Prostate gland (tissue), 2 donors: ENCODE measurements at places on chromosomes 6 and 20. TPM values are rescaled to one million over a fixed set of nuclear protein-coding genes. Genes with fewer than 3 reads are reported as not detected.
A peak's percentile ranks its signal among the peaks of the same experiment; 100 is the strongest.

C20orf141 gene
- total RNA-seq, result not detected

C20orf204 gene
- total RNA-seq, result 3.1 TPM

GABRR2 gene
- 0.40 TPM for total RNA-seq

SOBP gene
- 23.3 TPM for total RNA-seq

DNA sequence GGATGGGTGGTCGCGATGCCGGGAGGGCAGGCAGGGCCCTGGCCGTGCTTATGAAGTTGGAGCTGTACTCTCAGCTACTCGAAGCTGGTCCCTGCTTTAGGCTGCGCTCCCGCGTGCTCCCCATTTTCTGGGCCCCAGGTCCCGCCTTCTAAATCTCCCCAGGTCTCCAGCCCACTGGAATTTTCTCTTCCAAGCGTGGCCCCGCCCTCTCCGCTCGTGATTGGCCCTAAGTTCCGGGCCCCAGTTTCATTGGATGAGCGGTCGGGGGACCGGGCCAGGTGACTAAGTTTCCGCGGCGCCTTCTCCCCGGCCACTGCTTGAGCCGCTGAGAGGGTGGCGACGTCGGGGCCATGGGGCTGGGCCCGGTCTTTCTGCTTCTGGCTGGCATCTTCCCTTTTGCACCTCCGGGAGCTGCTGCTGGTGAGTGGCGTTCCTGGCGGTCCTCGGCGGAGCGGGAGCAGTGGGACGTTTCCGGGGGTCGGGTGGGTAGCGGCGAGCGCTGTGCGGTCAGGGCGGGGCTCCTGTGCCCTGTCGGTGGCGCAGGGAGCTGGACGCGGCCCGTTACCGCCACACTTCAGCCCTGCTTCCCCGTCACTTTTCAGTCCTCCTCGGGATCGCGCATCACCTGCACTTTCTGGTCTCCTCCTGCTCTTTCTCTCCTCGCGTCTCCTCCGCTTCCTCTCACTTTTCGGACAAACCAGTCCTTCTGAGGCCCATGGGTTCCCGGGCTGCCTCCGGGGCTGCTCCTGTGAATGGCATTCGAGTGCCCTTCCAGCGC lies at the start of gene MICA:
Gene MICA, plus strand, starts transcription at position 313 of the 778 bp plus-strand sequence. Its CDS starts 38 bp downstream, at position 351.
- H3K4me1 ChIP-seq, result peaks cover 6% of the 10 kb centered on the region
- DNase-seq, result peak; percentile 94
- H3K27me3 ChIP-seq, result no peaks in the 10 kb centered on the region
- H3K36me3 ChIP-seq, result no peaks in the 10 kb centered on the region

- no peak for DNase-seq
- no peak overlapping the region for H3K4me3 ChIP-seq
- no peaks in the 10 kb centered on the region for H3K36me3 ChIP-seq
Observed at GRCh38 chr20:63814891-63815614, 16.0 kb downstream of the ZBTB46 start.

- H3K27ac ChIP-seq, result no peak overlapping the region
- no peaks in the 10 kb centered on the region for H3K27me3 ChIP-seq
- no peaks in the 10 kb centered on the region for H3K36me3 ChIP-seq
- no peak overlapping the region for H3K4me3 ChIP-seq
Observed at GRCh38 chr6:148430897-148431296, 88.3 kb downstream of the SASH1 start.

DNA sequence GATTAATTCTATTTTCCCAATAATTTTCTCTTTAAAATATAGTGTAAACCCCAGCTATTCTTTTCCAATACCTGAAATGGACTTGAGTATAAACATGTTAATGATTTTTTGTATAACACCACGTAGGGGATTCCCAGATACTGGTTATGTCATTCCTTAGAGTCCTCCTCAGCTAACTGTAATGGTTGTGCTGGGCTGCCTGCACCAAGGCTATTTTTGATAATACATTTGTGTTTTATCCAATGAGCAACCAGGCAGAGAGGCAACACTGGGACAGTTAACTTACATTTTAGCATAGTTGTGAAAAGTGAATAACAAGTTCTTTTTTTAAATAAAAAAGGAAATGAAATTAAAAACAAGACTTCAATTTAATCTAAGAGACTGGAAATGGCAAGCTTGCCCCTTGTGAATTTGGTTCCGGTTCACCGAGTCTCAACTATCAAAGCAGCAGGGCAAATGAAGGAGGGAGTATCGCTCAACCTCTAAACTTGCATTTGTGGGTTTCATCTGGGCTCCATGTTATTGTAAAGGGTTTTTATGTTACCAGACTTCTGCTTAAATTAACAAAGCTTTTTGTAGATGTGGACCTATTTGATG lies 18.8 kb upstream of the BACH2 start:
- H3K27ac ChIP-seq, result no peak overlapping the region
- H3K36me3 ChIP-seq, result no peaks in the 10 kb centered on the region
- H3K4me3 ChIP-seq, result no peak overlapping the region
- DNase-seq, result no peak
- H3K4me1 ChIP-seq, result no peaks in the 10 kb centered on the region
- no peaks in the 10 kb centered on the region for H3K27me3 ChIP-seq

GRCh38 chr20:10419550-10420133 lies 14.4 kb downstream of the MKKS start:
- peak overlapping the region; percentile 19 for H3K27ac ChIP-seq
- no peaks in the 10 kb centered on the region for H3K27me3 ChIP-seq
- no peak overlapping the region for H3K4me3 ChIP-seq
- no peak for DNase-seq
- H3K4me1 ChIP-seq, result peaks cover 4% of the 10 kb centered on the region

DNA sequence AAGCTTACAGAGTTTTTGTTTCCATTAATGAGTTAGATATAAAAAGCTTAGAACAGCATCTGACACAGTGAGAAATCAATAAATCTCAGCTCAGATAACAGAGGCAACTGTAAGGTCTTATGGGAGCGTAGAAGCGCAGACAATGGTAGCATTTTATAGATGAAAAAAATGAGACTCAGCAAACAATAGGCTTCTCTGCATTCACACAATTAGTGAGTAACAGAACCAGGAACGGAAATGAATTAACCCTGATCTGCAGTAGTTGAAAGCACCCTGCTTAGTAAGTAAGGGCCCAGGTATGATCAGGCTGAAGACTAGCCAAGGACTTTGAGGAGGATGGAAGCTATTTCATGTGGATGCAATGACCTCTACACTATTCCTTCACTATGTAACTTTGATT lies 147.2 kb upstream of the EYA4 start:
- H3K4me1 ChIP-seq, result no peaks in the 10 kb centered on the region
- no peak overlapping the region for H3K27ac ChIP-seq
- no peaks in the 10 kb centered on the region for H3K36me3 ChIP-seq
- no peak for DNase-seq
- no peaks in the 10 kb centered on the region for H3K27me3 ChIP-seq

- H3K4me1 ChIP-seq, result no peaks in the 10 kb centered on the region
- DNase-seq, result no peak
- H3K27ac ChIP-seq, result no peak overlapping the region
- H3K4me3 ChIP-seq, result no peak overlapping the region
- no peaks in the 10 kb centered on the region for H3K27me3 ChIP-seq
Observed at GRCh38 chr6:111650049-111650448, 44.4 kb upstream of the TRAF3IP2 start.

- H3K4me1 ChIP-seq, result no peaks in the 10 kb centered on the region
- DNase-seq, result no peak
- H3K27ac ChIP-seq, result no peak overlapping the region
- H3K36me3 ChIP-seq, result no peaks in the 10 kb centered on the region
Observed at GRCh38 chr6:116616737-116617053, 416 bp downstream of the RSPH4A start.

GRCh38 chr20:45049438-45049837 lies 51.5 kb downstream of the KCNS1 start:
- H3K27ac ChIP-seq, result no peak overlapping the region
- H3K4me3 ChIP-seq, result no peak overlapping the region
- no peaks in the 10 kb centered on the region for H3K4me1 ChIP-seq
- H3K36me3 ChIP-seq, result no peaks in the 10 kb centered on the region
- DNase-seq, result no peak
- no peaks in the 10 kb centered on the region for H3K27me3 ChIP-seq
